ENCODE measurements at places on chromosomes 5 and 9. TPM values are rescaled to one million over a fixed set of nuclear protein-coding genes. Genes with fewer than 3 reads are reported as not detected.

CORO2A gene
- 13.1 TPM for total RNA-seq

DNA sequence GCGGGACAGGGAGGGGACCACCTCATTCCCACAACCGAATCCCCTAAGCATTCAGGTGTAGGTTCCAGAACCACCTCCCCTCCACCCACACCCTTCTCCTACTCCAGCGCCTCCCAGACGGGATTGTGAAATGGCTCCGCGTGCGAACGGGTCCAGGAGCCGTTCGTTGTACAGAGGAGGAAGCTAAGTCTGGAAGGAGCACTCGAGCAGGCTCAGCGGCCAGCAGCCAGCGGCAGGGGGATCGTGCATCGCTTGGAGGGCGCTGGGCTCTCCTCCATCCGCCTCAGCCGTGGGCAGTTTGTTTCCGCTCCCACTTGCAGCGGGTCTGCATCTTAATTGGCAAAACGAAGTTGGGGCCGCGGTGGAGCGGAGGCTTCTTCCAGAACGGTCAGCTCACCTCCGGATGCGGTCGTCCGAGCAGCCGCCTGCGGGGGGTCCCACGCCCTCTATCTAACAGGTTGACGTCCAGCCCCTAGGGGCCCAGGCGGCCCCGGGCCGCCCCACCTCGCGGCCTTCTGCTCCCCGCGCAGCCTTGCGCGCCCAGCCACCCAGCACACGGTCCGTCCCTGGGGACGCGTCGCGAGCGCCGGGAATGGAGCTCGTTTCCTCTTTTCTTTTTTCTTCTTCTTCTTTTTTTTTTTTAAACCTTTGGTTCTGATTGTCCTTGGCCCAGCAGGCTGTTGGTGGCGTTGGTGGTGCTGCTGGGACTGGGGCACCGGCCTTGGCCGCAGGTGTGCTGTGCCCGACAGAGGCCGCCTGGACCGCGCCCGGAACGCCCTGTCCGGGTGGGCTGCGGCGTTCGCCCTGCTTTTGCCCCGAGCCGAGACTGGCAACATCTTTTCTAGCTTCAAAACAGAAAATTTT is 3.9 kb upstream of the BARX1 start:
- no peak for DNase-seq

SYNPO gene
- 0.36 TPM for total RNA-seq

SHC3 gene
- total RNA-seq, result not detected

CCDC180 gene
- 2.5 TPM for total RNA-seq

- DNase-seq, result no peak
Measured at GRCh38 chr9:16928179-16928945, 57.9 kb upstream of the BNC2 start.

KCTD16 gene
- total RNA-seq, result 0.07 TPM

ZNF622 gene
- 40.0 TPM for total RNA-seq

ENTREP1 gene
- not detected for total RNA-seq

IFNA13 gene
- not detected for total RNA-seq

DNA sequence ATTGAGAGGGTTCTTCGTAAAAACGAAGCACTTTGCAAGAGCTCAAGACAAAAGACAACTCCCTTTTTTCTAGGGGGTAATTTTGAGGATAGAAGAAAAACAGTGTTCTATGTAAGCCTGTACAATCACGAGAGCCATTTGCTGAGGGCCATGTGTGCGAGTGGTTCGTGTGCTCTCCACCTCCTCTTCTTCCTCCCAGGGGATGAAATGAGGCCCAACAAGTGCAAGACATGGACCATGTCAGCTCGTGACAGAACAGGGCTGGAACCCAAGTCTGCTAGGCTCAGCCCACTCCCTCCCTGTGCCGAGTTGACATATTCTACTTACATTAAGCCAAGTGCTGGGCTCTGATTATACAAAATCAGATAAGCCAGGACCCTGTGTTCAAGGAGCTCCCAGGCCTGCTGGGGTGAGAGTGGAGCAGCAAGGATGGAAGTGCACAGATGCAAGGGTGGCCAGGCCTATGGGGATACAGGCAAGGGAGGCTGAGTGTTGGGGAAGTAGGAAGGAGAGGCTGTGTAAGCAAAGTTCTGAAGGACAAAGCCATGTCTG is 97.9 kb upstream of the MSX2 start:
- DNase-seq, result no peak

GRCh38 chr9:82184524-82184923 is 196.0 kb downstream of the SPATA31D1 start:
- DNase-seq, result no peak
